ENCODE measurements at places on chromosomes 11 and 22. TPM values are rescaled to one million over a fixed set of nuclear protein-coding genes. Genes with fewer than 3 reads are reported as not detected.

GRCh38 chr11:117809236-117810055 lies 12.4 kb upstream of the DSCAML1 start:
- DNase-seq: peak; percentile 42
- H3K36me3 ChIP-seq: no peaks in the 10 kb centered on the region
- H3K27me3 ChIP-seq: peaks cover 34% of the 10 kb centered on the region
- H3K27ac ChIP-seq: no peak overlapping the region

DNA sequence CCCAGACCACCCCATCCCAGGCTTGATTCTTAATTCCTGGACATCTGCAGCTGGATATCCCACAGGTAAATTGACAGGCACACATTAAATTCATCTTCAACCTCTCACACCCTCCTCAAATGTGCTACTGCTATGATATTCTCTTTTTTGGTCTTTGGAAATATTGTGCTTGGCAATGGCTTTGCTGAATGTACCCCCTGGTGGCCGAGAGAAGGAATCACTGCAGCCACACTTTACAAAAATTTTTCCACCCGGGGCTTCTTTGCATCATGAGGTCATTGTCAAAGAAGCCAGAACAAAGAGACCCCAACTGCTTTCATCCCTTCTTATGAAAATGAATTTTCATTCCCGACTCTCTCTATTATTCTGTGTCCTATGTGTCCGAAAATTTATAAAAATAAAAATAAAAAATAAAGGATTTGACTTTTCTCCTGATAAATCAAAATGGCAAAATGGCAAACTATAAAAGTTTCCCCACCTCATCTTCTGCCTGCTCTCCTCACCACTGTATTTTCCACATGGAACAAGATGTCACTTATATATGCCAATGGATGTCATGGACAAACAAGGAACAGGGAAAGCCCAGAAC lies 15.0 kb upstream of the CYB5R2 start:
- DNase-seq: peak; percentile 26
- no peak overlapping the region for H3K27ac ChIP-seq
- H3K4me1 ChIP-seq: peaks cover 6% of the 10 kb centered on the region
- H3K27me3 ChIP-seq: peaks cover 8% of the 10 kb centered on the region
- no peak overlapping the region for H3K4me3 ChIP-seq
- H3K36me3 ChIP-seq: no peaks in the 10 kb centered on the region

The FAT3 gene
- total RNA-seq: 4.2 TPM

DNA sequence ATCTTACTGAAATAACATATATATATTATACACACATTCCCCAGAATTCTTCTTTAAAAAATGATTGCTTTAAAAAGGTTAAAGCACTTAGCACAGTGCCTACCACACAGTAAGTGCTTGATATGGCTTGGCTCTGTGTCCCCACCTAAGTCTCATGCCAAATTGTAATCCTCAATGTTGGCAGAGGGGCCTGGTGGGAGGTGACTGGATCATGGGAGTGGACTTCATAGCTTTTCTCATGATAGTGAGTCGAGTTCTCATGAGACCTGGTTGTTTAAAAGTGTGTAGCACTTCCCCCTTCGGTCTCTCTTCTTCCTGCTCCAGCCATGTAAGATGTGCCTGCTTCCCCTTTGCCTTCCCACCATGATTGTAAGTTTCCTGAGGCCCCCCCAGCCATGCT lies 6.2 kb downstream of the CRYAB start:
- H3K36me3 ChIP-seq: peaks cover 8% of the 10 kb centered on the region
- DNase-seq: no peak
- H3K4me1 ChIP-seq: peaks cover 13% of the 10 kb centered on the region
- H3K27me3 ChIP-seq: peaks cover 2% of the 10 kb centered on the region
- H3K27ac ChIP-seq: no peak overlapping the region

The WNT7B gene
- not detected for total RNA-seq

The SOX6 gene
- total RNA-seq: 6.2 TPM

DNA sequence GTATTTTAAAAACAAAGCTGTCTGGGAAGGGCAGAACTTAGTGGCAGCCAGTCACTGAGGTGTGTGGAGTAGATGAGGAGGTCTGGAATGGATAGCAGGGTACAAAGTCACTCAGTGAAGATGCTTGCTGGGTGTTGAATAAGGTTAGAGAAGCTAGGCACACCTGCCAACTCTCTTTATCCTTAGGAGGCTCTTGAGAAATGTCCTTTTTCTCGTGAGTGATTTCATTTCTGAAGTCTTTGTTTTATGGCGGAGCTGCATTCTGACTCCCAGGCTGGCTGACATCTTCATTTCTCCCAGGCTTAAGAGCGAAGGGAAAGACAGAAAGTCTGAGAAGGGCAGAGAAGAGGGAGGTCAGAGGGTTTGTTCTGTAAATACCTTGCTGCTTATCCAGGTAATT lies 31.0 kb downstream of the CECR2 start:
- no peak for DNase-seq
- no peaks in the 10 kb centered on the region for H3K4me1 ChIP-seq
- no peak overlapping the region for H3K4me3 ChIP-seq
- no peak overlapping the region for H3K27ac ChIP-seq
- no peaks in the 10 kb centered on the region for H3K27me3 ChIP-seq

The MAPK1 gene
- total RNA-seq: 158 TPM
